ENCODE measurements at places on chromosomes 7 and 10.

- no peak for DNase-seq
These were observed 552.2 kb downstream of the MDFIC start for GRCh38 chr7:115474137-115474536.

GRCh38 chr10:97584060-97584797 is at the start of gene HOGA1:
Gene HOGA1 (plus strand): TSS chr10:97584389. CDS start chr10:97584704, 315 bp downstream.
- DNase-seq, result no peak

- DNase-seq, result no peak
These were observed 6.4 kb downstream of the NOBOX start for GRCh38 chr7:144397086-144397485.

GRCh38 chr10:130737186-130737585 is 574.3 kb downstream of the TCERG1L start:
- no peak for DNase-seq

DNA sequence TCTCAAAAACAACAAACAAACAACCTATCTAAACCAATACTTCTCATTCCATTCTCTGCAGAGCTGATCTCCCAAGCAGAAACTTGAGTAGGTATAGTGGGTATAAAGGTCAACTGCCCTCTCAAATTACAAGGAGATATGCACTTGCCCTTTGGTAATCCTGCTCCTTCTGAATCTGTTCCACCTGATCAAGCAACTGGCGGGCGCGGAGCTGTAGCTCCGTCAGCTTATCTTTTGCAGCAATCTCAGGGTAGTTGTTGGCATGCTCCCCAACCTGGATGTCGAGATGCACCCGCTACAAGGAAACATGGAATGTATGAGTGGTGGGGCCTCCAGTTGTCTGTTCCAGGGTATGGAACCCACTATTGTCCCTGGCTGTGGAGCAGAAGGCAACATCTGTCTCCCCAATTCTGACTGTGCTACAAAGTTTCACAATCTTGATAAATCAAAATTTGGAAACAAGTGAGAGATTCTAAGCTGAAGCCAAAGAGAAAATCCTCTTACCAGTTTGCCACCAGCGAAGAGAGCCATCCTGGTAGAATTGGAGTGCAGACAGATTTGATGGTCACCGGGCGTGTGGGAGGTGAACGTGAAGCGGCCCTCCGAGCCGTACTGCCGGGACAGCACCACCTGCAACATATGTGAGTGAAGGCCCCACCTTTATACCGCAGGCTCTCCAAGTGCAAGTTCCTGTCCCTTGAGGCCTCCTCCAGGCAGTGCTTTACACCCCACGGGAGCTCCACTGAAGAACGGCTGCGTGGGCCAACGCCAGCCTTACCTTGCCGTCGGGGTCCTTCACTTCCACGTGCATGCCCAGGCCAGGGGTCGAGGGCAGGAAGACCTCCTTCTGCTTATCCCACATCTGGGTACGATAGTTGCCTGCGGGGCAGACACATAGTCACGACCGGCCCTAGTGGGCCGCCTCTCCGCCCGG is 819 bp downstream of the TMED4 start:
- peak; percentile 63 for DNase-seq

DNA sequence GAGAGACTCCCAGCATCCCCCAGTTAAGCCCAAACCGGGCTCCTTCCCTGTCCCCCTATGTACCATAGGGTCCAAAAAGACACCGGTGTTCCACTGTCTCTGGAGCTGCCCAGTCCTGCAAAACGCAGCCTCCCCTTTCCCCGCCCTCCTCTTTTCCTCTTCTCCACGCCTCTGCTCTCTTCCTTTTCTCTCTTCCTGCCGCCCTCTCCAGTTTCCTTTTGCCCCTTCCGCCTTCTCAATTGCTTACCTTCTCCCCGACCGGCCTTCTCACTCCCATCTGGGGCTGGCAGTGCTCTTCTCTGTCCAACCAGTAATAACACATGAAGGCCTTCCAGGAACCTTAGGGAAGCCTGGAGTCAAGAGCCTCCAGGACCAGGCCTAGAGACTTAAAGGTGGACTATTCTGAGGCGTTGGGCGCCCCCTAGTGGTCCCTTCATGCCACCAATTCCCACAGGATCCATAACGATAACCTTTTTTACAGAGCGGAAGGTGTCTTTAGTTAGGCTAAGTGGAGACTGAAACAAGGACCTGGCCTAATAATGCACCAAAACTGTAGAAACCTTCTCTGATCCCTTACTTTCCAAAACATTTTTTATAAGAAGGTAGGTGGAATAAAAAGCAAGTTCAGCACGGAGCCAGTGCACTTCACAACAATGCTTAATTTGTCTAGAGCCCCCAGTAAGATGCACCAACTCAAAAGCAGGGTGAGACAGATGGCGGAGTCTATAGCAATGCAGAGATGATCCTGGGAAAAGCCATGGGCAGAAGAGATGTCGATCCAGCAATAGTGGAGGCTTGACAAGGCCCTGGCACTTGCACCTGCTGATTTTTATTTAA is 27.2 kb upstream of the MSRB2 start:
- DNase-seq, result peak; percentile 61

DNA sequence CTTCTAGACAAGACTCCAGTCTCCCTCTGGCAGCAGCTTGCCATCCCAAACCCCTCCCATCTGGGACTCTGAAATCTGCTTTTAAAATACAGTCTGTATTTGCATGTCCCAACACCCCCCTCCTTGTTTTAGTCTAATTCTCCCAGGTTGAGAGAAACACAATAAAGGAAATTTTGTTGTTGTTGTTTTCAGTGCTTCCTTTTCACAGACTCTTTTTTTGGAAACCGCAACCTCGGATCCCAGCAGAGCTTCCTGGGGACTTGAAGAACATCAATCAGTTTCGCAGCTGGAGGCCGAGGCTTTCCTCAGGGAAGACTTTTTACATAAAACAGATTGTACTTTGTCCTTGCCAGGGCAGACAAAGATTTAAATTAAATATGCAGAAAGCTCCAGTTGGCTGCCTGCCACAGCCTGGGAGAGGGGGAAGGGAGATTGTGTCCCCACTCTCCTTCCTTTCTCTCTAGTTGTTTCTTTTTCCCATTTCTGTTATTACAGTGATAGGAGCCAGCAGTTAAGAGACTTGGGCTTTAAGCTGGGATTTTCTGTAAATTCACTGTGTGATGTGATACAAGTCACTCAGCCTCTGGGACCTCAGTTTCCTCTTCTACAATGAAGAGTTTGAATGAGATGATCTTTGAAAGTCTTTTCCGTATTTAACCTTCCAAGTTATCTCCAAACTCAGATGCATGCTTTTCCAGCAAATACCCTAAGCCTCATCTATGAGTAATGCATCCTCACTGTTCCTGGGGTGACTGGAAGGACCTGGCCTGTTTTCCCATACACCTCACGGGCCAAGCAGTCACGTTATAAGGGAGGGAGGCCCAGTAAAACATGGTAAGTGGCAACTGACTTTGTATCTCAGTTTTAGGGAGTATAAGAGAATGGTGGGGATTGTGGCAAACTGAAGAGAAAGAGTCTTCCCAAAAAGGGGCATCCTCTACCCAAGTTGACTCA is 192.3 kb downstream of the REEP3 start:
- no peak for DNase-seq

- DNase-seq, result no peak
These were observed 239.5 kb downstream of the PLXNA4 start for GRCh38 chr7:132336797-132337196.

GRCh38 chr7:95596198-95597063 is at the start of gene PDK4:
Gene PDK4 (minus strand): TSS chr7:95596516. CDS start chr7:95596293, 223 bp downstream.
- peak; percentile 52 for DNase-seq

DNA sequence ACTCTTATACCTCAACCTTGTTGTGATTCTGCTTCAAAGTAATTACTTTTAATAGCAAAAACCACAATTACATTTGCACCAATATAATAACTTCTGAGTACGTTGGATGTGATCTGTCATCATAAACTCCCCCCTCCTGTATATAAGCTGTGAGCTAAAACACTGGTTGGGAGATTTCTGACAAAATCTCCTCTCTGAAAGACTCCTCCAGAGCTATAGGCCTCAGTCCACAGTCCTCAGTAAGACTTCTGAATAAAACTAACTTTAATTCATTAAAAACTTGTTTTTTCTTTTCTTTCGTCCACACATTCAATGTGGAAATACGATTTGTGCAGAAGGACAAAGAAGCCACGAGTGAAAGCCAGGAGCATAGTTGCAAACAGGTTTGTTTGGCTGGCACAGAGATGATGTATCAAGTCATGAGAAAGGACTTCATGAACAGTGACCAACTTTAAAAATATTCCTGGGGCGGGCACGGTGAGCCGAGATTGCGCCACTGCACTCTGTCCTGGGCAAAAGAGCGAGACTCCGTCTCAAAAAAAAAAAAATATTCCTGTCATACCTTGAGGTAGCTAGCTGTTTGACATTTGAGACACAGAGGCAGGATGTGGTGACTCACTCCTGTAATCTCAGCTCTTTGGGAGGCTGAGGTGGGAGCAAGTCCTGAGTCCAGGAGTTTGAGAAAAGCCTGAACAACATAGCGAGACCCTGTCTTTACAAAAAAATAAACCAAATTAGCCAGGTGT is 91.1 kb upstream of the ARHGAP21 start:
- no peak for DNase-seq

GRCh38 chr7:142463401-142463850 is 205.6 kb upstream of the PRSS58 start:
- DNase-seq, result no peak

GRCh38 chr7:47634273-47634672 is 52.4 kb upstream of the TNS3 start:
- DNase-seq, result no peak
